ENCODE measurements at places on chromosomes 1 and 21. TPM values are rescaled to one million over a fixed set of nuclear protein-coding genes. Genes with fewer than 3 reads are reported as not detected.

Gene RGSL1
- total RNA-seq, result not detected

Gene CXADR
- 51.7 TPM for total RNA-seq

Gene CATSPERE
- total RNA-seq, result 0.49 TPM

Gene SHISA4
- total RNA-seq, result 9.9 TPM

Gene SH2D1B
- total RNA-seq, result not detected

Gene BEND5
- not detected for total RNA-seq

Gene OLFML3
- total RNA-seq, result not detected

Gene TMCO4
- total RNA-seq, result 12.0 TPM

Gene HSD11B1
- total RNA-seq, result not detected

Gene RUNX1
- total RNA-seq, result 61.1 TPM

Gene CLCA2
- not detected for total RNA-seq

Gene NECAP2
- total RNA-seq, result 28.1 TPM

Gene FLG2
- total RNA-seq, result not detected

Gene C1orf167
- not detected for total RNA-seq

Gene MANEAL
- total RNA-seq, result 28.6 TPM

Gene ASAP3
- total RNA-seq, result 3.5 TPM

Gene RAB7B
- 1.1 TPM for total RNA-seq

Gene OR2L5
- total RNA-seq, result not detected

Gene PADI4
- not detected for total RNA-seq

Gene FABP3
- not detected for total RNA-seq

Gene OLIG2
- not detected for total RNA-seq

Gene UBL4B
- total RNA-seq, result not detected

Gene CELA3B
- not detected for total RNA-seq

Gene C8B
- not detected for total RNA-seq

Gene KCNE1
- not detected for total RNA-seq
